ENCODE measurements at places on chromosomes 6 and 20. TPM values are rescaled to one million over a fixed set of nuclear protein-coding genes. Genes with fewer than 3 reads are reported as not detected.

- no peak for DNase-seq
- H3K36me3 ChIP-seq: no peaks in the 10 kb centered on the region
- H3K27ac ChIP-seq: no peak overlapping the region
- H3K27me3 ChIP-seq: no peaks in the 10 kb centered on the region
Observed at GRCh38 chr20:17794400-17794799, 94.6 kb downstream of the BANF2 start.

PTPRA gene
- total RNA-seq: 29.3 TPM

HTR1B gene
- not detected for total RNA-seq

GRCh38 chr6:166024252-166024651, 143.4 kb downstream of the TBXT start:
- no peaks in the 10 kb centered on the region for H3K27me3 ChIP-seq
- peak overlapping the region; percentile 61 for H3K27ac ChIP-seq
- DNase-seq: no peak
- H3K36me3 ChIP-seq: no peaks in the 10 kb centered on the region
- H3K4me1 ChIP-seq: peaks cover 7% of the 10 kb centered on the region

CTSZ gene
- total RNA-seq: 103 TPM

SCRT2 gene
- total RNA-seq: not detected

- H3K4me3 ChIP-seq: no peak overlapping the region
- DNase-seq: no peak
- no peaks in the 10 kb centered on the region for H3K36me3 ChIP-seq
- peaks cover 16% of the 10 kb centered on the region for H3K4me1 ChIP-seq
- H3K27me3 ChIP-seq: no peaks in the 10 kb centered on the region
Observed at GRCh38 chr6:156618600-156619205, 158.5 kb upstream of the ARID1B start.

DNA sequence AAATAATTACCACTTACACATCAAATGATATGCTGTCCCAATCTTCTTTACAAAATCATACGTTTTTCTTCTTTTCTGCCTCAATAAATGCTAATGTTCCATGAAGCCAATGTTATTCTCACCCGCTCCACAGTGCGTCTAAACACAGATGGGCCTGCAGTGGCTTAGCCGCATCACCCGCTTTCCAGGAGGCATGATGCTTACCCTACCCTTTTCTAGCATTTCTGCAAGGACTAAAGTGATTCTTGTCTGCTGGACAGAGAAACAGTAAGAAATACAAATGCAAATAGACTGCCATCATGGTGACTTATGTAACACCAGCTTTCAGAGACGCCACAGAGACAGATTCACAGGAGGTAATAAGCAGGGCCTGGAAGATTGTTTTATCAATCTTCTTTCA, 104.4 kb downstream of the RNASET2 start:
- no peak overlapping the region for H3K4me3 ChIP-seq
- DNase-seq: no peak
- no peaks in the 10 kb centered on the region for H3K4me1 ChIP-seq

Measured in MCF 10A (cell line).